ENCODE measurements at places on chromosomes 1 and 21.

DNA sequence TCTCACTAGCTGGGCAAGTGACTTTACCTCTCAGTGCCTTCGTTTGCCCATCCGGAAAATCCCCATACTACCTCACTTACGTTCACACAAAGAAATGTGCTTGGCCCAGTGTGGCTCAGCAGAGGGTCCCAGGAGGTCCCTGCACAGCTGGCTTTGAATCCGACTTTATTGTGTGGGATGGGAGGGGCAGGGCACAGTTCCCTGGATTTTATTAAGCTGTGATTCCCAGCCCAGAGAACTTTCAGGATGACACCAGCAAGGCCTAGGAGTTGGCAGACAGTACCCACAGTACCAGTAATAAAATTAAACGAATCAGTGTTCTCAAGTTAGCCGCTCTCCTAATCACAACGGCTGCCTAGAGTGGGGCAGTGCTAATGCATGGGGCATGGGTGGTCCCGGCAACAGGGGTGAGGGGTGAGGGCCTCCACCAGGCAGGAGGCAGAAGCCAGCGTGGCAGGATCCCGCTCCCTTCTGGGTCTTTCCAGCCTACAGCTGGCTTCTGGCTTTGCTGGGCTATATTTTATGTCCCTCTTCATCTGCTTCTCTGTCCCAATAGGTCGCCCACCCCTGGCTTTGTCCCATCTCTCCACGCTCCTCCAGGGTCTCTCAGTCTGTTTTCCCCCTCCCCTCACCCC lies 74.9 kb downstream of the VWA5B1 start:
- no peak for DNase-seq

DNA sequence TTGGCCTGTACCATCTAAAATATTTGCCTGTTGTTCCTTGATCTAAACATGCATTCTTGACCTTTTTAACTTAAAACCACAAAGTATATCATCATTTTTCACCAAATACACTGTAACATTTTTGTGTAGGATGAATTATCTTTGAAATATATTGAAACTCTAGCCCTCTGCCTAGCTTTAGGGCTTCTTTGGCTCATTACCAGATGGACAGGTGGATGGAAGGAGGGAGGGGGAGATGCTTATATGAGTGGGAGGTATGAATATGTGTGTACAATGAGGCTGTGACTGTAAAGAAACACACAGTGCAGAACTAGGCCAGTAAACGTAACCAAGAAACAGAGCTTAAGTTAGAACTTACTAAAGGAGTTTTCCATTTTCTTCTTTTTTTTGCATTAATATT lies 118.5 kb downstream of the ESRRG start:
- DNase-seq = no peak

- no peak for DNase-seq
These were observed 138.1 kb downstream of the ATG4C start for GRCh38 chr1:62922006-62922405.

GRCh38 chr1:215405211-215405610 lies 161.9 kb upstream of the KCTD3 start:
- DNase-seq = no peak

GRCh38 chr1:212007178-212007577 lies 28.2 kb downstream of the INTS7 start:
- no peak for DNase-seq

DNA sequence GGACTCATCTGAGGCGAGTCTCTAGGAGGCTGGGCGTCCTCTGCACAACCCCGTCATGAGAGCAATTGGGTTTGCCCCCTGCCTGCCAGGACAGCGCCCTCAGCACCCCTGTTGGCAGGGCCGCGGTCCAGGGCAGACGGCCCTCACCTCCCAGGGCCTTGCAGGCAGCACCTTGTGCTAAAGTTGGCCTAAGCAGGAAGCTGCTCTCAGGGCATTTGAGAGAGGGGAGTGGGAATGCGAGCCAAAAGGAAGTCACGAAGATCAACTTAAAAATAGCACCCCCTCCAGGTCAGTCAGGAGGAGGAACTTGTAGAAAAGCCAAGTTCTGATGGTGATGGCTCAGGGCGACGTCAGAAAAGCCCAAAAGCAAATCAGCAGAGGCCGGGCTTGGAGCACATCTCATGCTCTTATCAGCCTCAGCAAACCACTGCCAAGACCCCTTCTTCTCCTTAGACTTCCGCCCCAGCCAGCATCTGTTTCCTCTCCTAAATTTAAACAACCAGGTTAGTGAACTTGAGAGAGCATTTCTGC lies 12.6 kb upstream of the ADORA3 start:
- peak; percentile 89 for DNase-seq

DNA sequence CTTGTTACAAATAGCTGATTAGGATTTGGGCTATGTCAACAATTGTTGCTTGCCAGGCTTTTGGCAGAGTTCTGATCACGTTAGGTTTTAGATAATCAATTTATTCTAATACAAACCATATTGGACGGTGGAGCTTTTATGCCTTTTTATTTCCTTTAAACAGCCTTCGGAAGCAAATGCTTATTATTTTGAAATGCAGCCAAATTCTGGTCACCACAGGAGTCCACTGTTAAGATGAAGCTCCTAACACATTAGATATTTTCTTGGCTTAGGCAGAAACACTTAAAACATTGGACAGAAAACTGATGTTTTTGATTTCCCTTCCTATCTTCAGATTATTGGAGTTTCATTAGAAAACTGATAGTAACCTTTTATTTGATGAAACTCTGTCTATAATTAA lies 82.9 kb downstream of the CENPF start:
- no peak for DNase-seq

GRCh38 chr1:1763657-1764621 lies 14.3 kb downstream of the NADK start:
- DNase-seq = peak; percentile 77

DNA sequence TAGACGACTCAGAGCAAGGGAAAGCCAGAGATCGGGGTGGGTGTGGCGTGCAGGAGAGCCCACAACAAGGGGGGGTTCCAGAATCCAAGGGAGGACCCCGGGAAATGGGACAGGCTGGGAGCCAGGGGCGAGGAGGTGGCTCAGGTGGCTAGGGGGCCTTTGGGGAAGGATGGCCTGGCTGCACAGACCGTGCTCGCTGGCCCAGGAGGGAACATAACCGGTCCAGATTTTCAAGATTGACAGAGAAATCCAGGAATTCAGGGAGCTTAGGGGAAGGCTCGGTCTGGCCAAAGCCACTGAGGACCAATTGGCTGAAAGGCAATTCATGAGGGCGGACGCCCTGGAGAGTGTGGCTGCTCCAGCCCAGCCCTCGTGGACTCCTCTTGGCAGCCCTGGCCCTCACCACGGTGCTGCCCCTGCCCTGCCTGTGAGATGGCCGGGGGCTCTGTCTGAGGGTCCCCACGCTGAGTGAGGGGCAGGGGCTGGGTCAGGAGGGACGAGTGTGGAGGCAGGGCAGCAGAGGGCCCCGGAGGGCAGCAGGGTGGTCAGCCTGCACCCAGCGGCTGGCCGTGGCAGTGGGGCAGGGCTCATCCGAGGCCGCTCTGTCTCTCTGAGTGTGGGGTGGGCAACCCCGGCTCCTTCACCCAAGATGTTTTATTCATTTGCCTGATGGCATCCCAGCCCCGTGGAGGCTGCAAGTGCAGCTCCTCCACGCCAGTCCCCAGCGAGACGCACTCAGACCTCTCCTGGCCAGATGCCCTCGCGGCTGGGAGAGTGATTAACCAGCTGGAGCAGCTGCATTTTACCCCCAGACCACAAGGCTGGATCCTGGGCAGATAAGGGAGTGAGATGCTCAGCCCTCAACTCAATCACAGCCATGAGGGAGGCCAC lies 5.6 kb upstream of the LRRC3 start:
- peak; percentile 18 for DNase-seq

DNA sequence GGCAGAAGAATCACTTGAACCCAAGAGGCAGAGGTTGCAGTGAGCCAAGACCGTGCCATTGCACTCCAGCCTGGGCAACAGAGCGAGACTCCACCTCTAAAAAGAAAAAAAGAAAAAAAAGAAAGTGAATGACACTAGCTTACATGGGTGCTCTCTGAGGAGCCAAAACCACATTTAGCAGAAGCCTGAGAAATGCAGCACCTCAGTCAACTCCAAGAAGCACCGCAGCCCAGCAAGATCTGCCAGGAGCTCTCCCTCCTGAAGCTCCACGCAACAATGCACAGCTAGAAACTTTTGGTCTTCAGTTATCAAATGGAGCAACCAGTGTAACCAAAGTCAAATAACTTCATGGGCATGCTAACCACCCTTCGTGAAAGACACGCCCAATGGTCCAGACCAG lies 229.1 kb downstream of the SETD4 start:
- no peak for DNase-seq

- DNase-seq = peak; percentile 65
These were observed 7.4 kb downstream of the CFAP74 start for GRCh38 chr1:1996207-1996651.

- DNase-seq = no peak
These were observed 78.3 kb upstream of the MORC3 start for GRCh38 chr21:36241717-36242116.

DNA sequence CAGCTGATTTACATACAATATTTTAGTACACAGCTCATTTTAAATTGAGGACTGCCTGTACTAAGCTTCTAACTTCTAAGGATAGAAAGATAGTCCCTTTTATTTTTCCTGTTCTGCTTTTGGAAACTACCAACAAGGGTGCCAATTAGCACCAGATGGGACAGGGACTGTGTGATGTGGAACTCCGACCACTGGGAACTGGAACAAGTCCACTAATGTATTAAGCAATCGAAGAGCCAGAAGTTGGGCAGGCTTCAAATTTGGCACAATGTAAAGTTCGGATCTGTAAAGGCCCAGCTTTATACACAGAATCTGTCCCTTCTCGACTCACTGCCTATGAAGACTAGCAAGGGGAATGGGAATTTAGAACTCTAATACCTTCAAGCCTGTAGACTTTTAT lies 149.3 kb downstream of the ZC3H11B start:
- no peak for DNase-seq

- no peak for DNase-seq
These were observed 7.9 kb downstream of the DISC1 start for GRCh38 chr1:231634323-231635013.

- no peak for DNase-seq
These were observed 202.3 kb upstream of the GALNT2 start for GRCh38 chr1:229864686-229865230.

DNA sequence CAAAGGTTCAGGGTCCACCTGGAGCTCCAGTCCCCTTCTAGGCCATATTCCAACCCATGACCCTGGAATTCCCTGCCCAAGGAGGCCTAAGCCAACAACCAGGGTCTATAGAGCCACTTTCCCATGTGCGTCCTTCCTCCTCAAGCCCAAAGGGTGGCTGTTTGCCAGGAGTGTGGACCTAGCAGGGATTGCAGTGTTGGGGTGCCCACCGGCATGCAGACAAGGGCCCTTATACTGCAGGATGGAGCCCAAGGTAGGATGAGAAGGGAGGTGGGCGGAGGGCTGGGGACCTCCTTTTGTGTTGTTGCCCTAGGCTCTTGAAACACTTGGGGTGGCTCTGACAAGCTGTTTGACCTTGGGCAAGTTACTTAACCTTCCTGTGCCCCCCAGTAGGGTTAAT lies 19.7 kb upstream of the ADGRB2 start:
- DNase-seq = no peak

DNA sequence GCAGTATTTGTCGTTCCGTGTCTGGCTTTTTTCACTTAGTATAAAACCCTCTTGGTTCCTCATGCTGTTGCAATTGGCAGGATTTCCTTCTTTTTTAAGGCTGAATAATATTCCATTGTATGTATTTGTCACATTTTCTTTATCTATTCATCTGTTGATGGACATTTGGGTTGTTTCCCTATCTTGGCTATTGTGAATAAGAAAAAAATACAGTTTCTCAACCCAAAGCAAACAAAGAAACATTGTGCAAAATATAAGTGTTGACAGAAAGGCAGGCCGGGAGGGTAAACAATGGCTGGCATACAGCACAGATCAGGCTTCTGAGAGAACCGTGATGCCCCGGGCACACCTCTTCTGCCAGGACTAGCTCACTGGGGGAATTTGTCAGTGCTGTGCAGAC lies 26.9 kb downstream of the NENF start:
- no peak for DNase-seq
